Bronchial epithelial cell (primary cell): ENCODE measurements at places on chromosomes 3 and 15. TPM values are rescaled to one million over a fixed set of nuclear protein-coding genes. Genes with fewer than 3 reads are reported as not detected.

GRCh38 chr3:194119831-194120590, 15.9 kb upstream of the HES1 start:
- no peak for DNase-seq

DNA sequence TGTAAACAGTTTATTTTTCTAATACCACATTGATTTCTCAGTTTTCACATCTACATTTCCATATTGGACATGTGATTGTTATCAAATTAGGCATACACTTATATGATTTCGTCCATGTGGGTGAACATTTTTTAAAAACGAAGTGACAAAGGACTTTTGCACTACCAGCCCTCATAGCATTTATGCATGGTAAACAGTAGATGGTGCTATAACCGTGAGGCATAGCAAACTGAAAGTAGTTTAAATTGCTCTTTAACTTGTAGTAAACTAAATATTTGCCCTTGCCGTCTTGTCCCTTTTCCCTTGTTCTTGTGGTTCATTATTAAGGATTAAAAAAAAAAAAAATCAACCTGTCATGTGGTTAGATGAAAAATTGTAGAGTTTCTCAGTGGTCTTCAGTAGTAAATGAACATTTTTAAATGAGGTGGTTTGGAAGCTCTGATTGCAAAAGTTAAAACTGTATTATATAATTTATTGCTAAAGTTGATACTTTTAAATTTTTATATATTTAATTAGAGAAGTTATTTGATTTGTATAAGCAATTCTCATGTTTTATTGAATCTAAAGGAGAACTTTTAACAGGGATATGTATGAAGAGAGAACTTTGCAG, 24.0 kb downstream of the STX19 start:
- DNase-seq: peak; percentile 59

DNA sequence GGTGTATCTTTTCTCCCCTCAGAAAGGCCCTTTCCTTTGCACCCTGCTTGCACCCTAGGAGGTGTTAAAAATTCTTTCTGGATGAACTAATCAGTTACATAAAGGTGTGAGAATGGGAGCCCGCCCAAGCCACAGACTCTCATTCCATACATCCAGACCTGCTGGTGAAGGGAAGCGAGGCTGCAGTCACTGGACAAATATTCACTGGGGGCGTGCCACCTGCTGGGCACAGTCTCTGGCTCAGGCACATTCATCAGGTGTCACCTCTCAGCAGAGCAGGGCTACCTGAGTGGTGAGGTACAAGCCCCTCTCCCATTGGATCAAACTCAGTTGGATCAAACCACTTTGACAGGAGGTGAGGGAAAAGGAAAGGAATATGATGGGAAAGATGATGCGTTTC, 52.0 kb downstream of the NTRK3 start:
- DNase-seq: peak; percentile 1

MINDY4B gene
- not detected in 2 replicates for total RNA-seq

FBXW12 gene
- not detected in 2 replicates for total RNA-seq

DNA sequence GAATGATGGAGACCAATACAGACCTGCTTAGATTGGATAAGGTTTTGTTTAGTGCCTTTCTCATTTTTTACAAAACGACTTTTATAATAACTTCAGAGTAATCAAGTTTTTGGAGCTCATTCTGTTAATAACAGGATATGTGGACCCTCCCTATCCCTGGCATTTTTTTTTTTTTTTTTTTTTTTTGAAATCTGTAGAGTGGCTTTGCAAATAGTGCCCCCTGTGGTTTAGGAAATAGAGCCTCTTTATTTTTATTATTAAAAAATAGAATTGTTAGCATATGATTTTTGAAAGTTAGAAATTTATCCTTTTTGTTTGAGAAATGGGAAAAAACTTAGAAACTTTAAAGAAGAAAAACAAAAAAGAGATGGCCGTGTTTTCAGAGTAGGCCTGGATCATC, 11.4 kb downstream of the SKIL start:
- no peak for DNase-seq

- DNase-seq: no peak
These were observed 341.5 kb upstream of the DNAJC19 start for GRCh38 chr3:181330821-181331563.

SEMA3G gene
- total RNA-seq: under 0.01 and 0.13 TPM in 2 replicates

- peak; percentile 86 for DNase-seq
These were observed 85.9 kb downstream of the FAIM start for GRCh38 chr3:138694287-138695007.

ROPN1 gene
- not detected in 2 replicates for total RNA-seq

AP3B2 gene
- total RNA-seq: 0.13 TPM in 1 of 2 replicates, not detected in the other

UROC1 gene
- total RNA-seq: not detected in 2 replicates

DNA sequence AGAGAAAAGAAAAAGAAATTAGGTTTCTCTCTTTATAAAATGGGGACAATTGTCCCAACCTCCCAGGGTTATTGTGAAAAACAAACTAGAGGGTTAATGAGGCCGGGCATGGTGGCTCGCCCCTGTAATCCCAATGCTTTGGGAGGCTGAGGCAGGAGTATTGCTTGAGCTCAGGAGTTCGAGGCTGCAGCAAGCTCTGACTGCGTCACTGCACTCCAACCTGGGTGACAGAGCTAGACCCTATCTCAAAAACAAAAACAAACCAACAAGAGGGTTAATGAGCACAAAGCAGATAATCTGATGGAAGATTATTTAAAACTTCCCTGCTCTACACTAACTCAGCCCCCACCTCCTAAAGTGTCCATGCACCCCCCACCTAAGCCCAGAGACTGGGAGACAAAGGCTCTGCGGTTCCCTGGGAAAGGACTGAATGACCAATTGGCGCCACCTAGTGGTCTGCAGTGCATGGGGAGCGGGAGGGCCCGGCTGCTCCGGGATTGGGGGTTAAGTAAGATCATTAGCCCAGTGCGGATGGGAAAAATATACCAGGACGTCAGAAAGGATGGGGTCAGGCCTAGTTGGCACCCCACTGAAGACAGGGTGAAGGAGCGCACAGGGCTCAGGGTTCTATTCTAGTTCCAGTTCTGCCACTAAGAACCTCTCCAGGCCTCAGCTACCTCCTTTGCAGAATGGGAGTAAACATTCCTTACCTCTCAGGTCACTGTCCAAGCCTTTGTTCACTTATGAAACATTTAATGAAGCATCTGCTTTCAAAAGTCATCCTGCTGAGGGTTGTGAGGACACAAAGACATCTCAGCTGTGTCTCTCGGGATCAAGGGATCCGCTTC, 15.6 kb downstream of the PIF1 start:
- peak; percentile 47 for DNase-seq

- peak; percentile 71 for DNase-seq
These were observed 451.0 kb downstream of the MFSD1 start for GRCh38 chr3:159252772-159253384.

FAM43A gene
- 2.9 and 3.7 TPM in 2 replicates for total RNA-seq

BDH1 gene
- total RNA-seq: 13.7 and 16.8 TPM in 2 replicates

DNA sequence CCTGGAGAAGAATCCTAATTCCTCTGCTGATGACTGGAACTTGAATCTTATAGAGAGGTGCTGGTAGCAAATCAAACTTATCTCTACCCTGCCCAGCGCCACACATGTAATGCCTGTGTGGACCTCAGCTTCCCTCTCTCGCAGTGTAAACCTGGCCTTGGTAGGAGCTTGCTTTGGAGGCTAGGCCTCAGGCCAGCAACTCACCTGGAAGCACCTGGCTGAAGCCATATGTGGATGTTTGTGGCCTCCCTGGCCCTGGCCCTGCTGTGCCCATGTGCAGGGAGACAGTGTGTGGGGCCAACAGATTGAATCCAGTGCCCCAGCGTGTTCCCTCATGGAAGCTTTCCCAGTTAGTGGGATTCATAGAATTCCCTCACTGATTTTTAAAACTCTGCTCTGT, 8.4 kb downstream of the TTC21A start:
- no peak for DNase-seq

ATP2C1 gene
- total RNA-seq: 96.9 and 149 TPM in 2 replicates
